ENCODE measurements at places on chromosomes 11 and 22.

DNA sequence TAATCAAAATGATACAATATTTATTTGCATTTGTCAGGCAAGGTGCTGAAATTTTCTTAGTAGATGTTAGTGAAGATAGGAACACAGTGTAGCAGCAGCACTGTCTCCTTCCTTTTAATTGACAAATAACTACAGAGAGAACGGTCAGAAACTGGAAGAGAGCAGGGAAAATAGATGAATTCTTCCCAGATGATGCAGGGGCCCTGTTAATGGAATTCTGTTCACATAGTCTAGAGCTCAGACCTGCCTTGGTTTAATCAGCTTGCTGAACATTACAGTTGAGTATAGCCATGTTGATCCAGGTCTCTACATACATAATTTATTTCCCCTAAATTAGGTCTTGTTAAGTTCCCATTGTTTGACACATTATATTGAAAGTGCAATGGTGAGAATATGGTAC lies 127.4 kb downstream of the SLC17A6 start:
- DNase-seq = no peak

DNA sequence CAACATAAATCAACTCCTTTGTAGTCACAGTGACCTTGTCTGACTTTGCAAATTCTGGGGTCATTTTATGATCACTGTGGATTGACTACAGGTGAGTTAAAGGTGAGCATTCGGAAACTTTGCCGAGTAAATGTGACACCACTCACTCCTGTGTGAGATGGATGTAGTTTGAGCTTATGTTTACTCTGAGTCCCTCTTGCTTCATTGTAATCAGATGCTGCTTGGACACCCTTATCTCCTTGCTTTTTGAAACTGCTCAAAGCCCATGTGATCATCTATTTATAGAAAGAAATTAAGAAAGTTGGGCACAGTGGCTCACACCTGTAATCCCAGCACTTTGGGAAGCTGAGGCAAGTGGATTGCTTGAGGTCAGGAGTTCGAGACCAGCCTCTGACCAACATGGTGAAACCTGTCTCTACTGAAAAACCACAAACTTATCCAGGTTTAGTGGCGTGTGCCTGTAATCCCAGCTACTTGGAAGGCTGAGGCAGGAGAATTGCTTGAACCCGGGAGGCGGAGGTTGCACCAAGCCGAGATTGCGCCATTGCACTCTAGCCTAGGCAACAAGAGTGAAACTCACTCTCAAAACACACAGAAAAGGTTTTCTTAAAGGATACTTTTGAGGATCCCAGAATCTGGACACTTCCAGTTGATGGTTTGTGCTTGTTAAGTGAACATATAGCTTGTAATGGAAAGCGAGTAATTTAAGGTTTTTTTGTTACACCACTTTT lies 7.2 kb downstream of the FAM118A start:
- DNase-seq = no peak

GRCh38 chr11:123472236-123472935 lies 42.3 kb downstream of the GRAMD1B start:
- DNase-seq = no peak

GRCh38 chr11:64777449-64778222 lies 706 bp downstream of the SF1 start:
- DNase-seq = peak; percentile 43

DNA sequence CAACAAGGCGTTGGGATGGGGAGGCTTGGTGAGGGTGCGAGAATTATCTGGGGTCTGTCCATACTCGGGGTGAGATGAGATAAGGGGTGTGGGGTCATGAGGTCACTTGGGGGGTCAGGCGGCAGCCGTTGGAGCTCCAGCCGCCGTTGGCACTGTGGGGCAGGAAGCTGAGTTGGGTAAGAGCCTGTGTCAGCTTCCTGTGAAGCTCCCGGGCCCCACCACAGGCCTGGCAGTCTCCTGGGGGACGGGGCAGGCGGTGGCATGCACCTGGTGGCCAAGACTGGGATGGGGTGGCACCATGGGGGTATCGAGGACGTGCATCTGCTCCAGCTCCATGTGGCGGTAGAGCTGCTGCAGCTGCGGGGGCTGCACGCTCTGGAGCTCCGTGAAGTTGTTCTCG lies 7.1 kb upstream of the MYBPC3 start:
- DNase-seq = no peak

GRCh38 chr22:35411102-35411501 lies 11.2 kb downstream of the MCM5 start:
- DNase-seq = no peak

- no peak for DNase-seq
These were observed 38.5 kb downstream of the TNRC6B start for GRCh38 chr22:40216041-40216756.
